ENCODE measurements at places on chromosomes 6 and 20. TPM values are rescaled to one million over a fixed set of nuclear protein-coding genes. Genes with fewer than 3 reads are reported as not detected.

DNA sequence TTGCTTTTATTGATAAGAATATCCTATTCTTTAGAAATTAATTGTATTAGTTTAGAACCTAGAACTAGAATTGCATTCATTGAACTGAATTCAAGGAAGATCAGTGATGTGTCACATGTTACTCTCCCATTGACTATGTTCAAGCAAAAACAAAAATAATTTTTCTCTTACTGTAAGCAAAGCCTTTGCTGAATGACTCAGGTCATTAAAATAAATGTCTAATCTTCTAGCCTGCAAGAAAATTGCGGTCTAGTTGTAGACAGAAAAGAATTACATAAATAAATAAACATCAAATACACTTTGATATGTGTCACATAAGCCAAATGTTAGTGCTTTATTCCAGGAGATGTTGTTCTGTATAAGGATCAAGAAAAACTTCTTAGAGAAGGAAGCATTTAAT is 387.9 kb downstream of the ADGRB3 start:
- no peak for DNase-seq

DNA sequence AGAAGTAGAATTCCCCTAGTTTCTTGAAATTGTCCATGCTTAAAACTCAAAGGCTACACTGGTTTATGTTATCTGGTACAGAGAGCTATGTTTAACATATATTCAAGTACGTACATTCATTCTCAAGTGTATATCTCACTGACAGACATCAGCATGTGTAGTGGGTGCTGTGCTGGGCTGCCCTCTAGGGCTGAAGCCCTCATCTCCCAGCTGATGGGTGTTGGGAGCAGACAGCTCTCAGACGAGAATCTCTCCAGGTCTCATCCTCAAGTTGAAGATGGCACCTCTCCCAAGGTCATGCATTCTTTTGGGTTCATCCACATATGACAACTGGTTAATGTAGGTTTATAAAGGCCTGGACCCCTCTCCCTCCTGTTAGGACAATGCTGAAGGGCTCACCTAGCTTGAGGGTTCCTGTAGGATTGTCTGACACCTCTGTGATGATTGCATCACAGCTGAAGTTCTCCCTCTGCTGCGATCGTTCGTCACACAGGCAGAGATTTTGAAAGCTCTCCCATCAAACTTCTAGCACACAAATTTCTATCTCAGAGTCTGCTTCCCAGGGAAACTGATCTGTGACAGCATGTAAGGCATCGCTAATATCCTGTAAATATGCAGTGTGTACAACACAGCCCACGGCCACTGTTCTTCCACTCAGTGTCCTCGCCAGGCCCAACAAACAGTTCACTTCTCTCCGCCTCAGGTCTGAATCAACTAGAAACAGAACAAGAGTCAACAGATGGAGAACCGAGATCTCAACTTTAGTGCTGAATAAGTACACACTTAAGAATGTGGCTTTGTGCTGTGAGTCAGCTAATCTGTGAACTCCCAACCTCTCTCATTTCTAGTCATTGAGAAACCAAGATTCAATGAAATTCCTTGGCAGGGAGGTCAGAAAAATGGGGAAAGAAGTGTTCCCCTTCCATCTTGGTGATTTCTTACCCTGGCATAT is 43.2 kb downstream of the PREP start:
- DNase-seq, result no peak

DNA sequence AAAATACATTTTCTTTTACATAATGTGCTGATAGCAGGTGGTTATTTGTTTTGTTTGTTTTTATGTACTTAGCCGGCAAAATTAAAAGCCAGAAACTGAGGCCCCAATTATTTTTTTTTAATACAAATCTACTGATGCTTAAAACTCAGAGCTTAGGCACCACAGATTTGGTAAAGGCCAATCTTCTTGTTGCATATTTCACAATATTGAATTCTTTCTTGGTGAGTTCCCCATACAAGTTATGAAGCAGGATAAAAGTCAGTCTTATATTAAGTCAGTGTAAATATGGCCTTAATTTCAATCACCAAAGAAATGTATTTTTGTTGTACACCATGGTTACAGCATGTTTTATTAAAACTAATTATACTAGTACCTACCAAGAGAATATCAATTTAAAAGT is 16.3 kb upstream of the ZDHHC14 start:
- no peak for DNase-seq

CTCFL gene
- total RNA-seq, result not detected

GRCh38 chr20:36303020-36303595 is 3.0 kb upstream of the DLGAP4 start:
- peak; percentile 23 for DNase-seq
